Activated T-cell treated with anti-CD3 and anti-CD28 coated beads, Interleukin-2, amount 50 U/mL, for 1 hour (primary cell): ENCODE measurements at places on chromosomes 6 and 20.

GRCh38 chr6:51411496-51412125 is 592.9 kb downstream of the TFAP2B start:
- no peak for DNase-seq

GRCh38 chr6:90350689-90351554 is 54.3 kb upstream of the BACH2 start:
- DNase-seq, result peak; percentile 37

- peak; percentile 28 for DNase-seq
Observed at GRCh38 chr6:31805939-31806469, 762 bp downstream of the LSM2 start.

DNA sequence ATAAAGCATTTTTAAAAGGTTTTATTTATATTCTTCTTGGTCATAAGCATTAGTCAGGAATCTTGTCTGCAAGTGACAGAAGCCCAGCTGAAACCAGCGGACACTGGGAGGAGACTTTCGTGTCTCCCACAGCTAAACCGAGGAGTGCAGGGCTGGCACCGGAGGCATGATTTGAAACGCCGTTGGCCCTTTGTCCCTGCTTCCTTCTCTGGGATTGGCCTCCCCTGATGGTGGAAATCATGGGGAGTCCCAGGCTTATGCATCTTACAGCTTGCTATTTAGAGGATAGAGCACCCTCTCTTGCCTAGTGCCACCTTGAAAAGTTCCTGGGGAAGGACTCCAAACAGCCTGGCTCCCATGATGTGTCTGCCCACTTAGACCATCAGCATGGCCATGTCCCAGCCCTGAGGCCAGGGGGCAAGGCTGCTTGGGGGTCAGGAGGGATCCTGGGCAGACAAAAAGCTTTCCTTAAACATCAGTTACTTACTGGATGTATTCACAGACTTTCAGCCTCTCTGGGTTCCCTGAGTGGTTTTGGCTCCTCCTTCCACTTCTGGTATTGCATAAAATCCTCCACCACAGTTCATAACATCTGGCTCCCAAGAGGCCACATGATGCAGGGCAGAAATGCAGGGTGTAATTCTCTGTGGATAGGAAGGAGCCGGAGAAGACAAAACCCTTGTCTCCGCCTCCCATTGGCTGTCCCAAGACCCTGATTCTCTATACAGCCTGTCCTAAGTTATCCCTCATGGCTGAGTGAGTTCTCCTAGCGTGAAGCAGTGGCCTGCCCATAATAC is 49.3 kb upstream of the INSM1 start:
- no peak for DNase-seq

- DNase-seq, result no peak
Observed at GRCh38 chr20:36845288-36845971, 30.5 kb upstream of the TLDC2 start.

DNA sequence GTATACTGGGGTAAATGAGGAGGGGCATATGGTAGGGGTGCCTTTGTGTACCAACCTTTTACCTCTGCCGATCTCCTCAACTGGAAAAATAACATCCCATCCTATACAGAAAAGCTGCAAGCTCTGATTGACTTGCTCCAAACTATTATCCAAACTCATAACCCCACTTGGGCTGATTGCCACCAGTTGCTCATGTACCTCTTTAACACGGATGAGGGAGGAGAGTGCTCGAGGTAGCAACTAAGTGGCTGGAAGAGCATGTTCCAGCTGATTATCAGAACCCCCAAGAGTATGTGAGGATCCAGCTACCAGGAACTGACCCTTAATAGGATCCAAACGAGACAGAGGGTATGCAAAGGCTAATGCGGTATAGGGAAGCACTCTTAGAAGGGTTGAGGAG is 299.6 kb downstream of the RNGTT start:
- DNase-seq, result no peak

DNA sequence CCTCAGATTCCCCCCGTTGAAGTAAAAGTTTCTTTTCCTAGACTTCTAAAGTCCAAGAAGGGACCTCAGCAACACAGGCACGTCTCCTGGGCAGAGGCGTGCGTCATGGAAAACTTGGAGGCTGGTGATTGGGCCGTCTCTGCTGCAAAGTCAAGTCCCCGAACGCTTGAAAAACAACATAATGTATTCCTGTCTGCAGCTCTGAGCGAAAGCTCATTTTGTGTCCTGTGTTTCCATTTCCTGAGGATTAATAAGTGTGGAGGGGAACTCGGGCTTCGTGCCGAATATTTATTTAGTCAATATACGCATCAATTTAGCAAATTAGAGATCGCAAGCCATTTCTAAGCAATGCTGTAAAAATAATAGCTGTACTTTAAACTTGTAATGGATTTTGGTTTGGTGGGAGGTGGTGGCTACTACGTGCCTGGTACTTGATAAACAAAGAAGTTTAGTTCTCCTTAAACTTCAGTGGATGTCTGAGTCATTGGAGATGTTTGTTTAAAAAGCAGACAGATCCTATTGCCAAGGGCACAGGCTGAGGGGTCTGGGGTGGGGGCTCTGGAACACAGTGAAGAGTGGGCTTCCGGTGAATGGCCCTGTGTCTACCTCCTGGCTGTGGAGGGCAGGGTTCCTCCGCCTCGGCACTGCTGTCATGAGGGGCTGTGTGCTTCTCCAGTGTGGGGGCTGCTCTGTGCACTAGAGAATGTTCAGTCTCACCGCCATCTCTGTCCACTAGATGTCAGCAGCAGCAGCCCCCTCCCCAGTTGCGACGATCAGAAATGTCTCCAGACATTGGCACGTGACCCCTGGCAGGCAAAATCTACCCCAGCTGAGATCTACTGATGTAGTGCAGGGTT is 21.8 kb downstream of the PCK1 start:
- no peak for DNase-seq

DNA sequence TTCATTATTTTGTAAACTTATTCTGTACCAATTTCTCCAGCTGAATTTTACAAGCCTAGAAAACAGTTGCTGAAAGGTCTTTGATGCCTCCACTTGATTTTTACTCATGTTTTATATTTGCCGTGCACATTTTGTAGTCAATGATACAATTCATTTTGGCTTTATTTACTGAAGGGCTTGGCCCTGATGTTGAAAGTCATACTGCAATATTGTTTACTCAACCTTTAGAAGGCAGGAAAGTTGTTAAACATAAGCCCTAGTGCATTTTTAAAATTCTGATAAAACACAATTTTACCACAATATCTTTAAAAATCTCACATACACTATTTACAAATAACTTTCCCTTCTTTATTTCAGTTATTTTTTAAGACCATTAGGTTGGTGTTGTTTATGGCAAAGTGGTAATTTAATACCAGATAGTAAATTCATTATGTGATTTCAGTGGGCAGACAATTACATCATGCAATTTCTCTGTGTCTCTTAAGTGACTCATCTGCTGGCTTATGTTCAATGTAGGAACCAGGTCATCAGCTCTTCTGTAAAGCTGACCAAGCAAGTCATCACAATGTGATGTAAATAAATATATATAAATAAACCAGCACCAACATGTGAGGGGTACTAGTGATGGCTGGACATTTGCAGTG is 121.1 kb upstream of the SLC35B3 start:
- no peak for DNase-seq

DNA sequence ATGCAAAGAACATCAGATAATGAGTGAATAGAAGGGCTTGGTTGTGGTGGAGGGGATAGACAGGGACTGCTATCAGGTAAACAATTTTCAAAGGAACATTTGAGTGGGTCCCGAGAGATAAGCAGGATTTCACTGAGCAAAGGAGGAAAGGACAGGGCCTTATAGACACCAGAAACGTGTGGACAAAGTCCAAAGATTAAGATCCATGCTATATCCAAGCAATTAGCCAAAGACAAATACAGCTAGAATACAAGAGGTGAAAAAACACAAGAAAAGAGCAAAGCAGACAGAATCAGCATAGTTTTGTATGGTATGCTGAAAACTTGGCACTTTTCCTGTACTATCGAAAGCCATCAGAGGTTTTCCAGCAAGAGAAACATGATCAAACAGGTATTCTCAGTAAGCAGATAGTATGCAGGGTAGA is 59.8 kb downstream of the CDK19 start:
- no peak for DNase-seq

DNA sequence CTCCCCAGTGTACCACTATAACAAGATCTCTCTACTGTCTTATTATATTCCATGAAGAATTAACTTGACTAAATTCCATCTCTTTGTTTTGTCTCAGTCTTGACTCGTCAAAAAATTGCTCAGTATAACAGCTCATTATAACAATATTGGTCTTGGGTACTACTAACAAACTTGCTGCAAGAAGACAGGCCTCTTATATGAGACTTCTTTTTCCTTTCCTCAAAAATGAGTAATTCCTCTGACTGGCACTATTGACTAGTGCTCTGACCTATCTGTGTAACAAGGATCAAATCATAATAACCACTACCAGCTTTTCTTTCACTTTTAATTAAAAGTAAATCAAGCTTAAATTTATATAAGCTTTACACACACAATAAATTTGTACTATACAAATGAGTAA is 91.3 kb upstream of the THEMIS start:
- DNase-seq, result no peak

GRCh38 chr6:122610690-122611455 is 668 bp downstream of the PKIB start:
- peak; percentile 19 for DNase-seq

DNA sequence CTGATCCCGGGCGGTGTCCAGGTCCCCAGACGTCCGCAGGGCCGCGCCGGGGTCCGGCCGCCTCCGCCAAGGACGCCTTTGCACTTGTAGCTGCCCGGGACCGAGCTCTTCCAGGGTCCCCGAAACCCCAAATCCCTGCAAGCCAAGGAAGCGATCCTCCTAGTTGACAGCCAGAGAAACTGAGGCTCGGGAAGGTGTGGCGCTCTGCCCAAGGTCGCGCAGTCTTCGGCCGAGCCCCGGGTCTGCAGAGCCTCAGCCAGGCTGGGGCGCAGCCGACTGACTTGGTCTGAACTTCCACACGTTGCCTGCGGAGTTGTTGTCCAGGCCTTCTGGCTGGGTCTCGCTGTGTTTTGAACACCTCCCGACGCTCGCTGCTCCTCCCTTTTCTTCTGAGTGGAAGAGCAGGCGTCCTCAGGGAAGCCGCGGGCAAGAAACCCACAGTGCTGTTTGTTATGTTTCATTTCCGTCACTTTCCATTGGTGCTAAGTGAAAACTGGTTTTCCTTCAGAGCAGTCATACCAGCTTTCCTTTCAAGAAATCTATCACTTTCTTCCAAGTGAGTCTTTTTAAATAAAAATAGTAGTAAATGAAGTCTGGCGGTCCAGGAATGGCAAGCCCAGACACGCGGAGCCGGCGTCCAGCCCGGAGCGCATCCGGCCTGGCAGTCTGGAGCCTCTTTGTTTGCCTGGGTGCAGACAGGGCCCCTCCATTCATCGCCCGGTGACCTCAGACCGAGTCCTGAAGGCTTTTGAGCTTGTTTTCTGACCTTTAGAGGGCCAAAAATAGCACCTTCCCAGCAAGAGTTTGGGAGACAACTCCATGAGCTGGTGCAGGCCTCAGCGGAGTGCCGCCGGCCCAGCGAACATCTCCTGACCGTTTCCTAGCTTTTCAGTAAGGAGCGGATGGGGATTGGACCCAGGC is 698 bp downstream of the FAM210B start:
- no peak for DNase-seq
